ENCODE measurements at places on chromosomes 6 and 20.
A peak's percentile ranks its signal among the peaks of the same experiment; 100 is the strongest.

- no peak for DNase-seq
Measured at GRCh38 chr6:111015389-111016124, 33.7 kb downstream of the RPF2 start.

- no peak for DNase-seq
Measured at GRCh38 chr6:114119056-114119455, 148.1 kb upstream of the HDAC2 start.

DNA sequence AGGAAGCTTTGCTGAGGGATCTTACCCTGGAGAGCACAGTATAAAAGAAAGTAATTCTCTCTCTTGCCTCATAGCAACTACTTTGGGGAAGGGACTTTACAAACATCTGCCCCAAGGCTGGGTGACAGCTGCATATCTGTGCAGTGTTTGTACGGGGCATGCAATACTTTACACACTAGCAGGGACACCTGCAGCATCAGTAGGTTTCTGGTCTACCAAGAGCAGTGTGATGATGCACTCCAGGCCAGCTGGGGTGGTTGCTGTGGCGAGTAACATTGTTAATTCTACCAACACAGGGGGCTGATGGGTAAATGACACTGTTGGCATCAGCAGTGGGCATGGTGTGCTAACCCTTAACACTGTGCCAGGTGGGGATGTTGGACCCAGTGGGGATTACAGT, 48.0 kb downstream of the ADTRP start:
- DNase-seq, result no peak

- DNase-seq, result no peak
Measured at GRCh38 chr6:108118810-108119768, 44.5 kb upstream of the OSTM1 start.

GRCh38 chr20:61499859-61500554, 247.9 kb downstream of the CDH4 start:
- no peak for DNase-seq

- DNase-seq, result no peak
Measured at GRCh38 chr6:22519237-22519636, 50.1 kb upstream of the HDGFL1 start.

- no peak for DNase-seq
Measured at GRCh38 chr6:111478064-111478476, 4.9 kb downstream of the REV3L start.

GRCh38 chr6:1599469-1599868, 10.2 kb upstream of the FOXC1 start:
- DNase-seq, result no peak

DNA sequence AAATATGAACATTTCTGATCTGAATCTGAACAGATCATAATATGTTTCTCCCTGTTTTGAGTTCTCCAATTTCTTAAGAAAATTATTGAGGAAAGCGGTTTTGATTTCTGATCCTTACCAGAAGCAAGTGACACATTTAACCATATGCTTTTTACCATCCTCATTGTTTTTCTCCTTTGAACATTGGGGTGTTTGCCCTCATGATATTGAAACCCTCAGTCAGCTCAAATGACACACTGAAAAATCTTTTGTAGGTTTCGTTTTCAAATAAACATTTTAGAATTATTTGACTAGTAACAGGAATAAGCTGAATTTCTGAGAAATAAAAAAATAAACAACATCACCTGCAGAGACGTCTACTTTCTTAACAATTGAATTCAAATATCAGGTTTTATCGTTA, 252.1 kb downstream of the DOK5 start:
- no peak for DNase-seq

DNA sequence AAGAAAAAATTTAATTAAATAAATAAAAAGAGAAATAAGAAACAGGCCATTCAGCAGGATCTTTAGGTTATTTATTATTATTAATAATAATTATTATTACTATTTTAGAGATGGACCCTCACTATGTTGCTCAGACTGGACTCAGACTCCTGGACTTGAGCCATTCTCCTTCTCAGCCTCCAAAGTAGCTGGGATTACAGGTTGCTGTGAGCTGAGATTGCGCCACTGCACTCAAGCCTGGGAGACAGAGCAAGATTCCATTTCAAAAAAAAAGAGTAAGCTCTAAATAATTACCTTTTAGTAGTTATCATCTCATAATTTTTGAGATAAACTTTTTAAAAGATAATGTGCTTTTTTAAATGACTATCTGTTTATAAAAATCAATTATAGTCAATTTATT, 1102.8 kb upstream of the GJE1 start:
- DNase-seq, result no peak

DNA sequence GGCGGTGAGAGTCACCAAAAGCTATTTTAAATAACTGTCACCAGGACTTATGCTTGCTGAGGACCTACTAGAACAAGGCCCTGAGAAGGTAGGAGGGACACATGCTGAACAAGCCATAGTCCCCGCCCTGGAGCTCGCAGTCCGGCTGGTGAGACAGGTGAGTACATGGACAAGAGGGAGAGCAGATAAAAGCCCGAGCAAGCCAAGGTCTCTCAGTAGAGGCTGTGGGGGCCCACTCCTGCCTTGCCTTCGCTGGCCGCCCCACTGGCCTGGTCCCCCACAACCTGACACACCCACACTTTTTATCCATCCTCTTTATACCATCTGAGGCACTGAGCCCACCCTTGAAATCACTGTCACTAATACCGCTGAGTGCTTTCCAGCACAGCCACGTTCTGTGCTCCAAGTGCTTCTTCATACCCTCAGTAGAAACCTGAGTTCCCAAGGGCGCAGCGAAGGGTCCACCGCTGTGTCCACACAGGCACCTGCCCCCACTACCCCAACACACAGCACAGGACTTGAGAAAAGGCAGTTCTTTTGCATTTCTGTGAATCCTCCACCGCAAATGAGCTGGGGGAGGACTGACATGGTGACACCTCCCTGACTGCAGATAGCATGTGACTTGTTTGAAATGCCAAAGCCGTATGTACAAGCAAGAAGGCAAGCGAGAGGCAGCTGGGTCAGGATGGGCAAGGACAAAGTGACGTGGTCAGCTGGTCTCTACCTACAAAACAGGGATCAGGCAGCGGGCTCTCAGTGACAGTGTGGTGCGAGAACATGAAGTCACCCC, 12.1 kb downstream of the DDRGK1 start:
- no peak for DNase-seq

- DNase-seq, result no peak
Measured at GRCh38 chr6:14917109-14917910, 328.6 kb upstream of the JARID2 start.

DNA sequence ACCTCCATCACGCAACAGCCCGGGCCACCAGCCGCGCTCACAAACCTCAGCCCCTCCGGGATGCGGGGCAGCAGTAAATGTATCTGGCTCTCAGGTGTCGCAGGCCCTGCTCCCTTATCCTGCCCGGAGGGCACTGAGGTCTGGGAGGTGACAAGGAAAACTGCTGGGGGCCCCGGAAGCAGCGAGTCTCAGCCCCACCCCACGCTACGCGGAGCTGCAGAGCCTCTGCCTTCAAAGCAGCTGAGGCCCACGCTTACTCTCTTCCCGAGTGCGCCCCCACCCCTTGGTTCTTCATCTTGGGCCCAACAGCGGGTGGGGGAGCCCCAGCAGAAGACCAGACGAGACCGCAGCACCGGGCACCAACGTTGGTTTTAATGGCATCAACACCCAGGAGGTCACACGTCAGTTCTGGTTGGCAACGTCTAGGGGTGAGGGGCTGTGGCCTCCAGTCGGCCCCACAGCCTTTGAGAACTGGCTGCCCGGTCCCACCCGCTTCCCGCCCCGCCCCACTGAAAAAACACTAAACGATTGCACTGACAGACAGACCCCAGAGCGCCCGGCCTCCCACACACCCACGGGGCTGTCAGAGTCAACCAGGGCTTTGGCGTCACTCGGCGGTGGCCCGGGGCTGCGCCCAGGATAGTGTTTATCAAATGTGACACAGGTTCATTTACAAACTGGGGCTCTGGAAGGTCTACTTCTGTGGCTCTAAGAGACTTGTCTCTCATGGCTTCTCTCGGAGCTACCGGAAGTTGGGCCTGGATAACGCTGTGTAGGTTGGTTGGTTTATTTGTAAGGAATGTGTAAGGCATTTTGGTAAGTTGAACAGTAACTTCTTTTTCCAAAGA, 43.7 kb downstream of the DSTN start:
- DNase-seq, result no peak

DNA sequence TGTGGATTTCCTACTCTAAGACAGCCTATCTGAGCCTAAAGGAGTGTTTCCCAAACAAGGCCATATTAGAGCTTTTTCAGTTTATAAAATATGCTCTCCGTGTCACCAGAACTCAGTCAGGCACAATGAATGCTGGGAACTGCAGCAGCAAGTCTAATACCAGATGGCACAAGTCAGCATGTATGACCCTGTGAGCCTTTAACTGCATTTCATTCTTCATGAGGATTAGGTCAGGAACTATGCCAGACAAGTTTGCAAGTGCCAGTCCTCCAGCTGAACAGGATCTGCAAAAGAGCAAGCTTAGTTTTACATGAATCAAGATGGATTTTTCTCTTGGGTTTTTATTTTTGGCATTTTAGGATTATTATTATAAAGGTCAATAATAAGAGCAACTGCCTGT, 66.7 kb upstream of the SAMD5 start:
- DNase-seq, result no peak

- no peak for DNase-seq
Measured at GRCh38 chr20:44780226-44780625, 30.1 kb downstream of the RIMS4 start.

DNA sequence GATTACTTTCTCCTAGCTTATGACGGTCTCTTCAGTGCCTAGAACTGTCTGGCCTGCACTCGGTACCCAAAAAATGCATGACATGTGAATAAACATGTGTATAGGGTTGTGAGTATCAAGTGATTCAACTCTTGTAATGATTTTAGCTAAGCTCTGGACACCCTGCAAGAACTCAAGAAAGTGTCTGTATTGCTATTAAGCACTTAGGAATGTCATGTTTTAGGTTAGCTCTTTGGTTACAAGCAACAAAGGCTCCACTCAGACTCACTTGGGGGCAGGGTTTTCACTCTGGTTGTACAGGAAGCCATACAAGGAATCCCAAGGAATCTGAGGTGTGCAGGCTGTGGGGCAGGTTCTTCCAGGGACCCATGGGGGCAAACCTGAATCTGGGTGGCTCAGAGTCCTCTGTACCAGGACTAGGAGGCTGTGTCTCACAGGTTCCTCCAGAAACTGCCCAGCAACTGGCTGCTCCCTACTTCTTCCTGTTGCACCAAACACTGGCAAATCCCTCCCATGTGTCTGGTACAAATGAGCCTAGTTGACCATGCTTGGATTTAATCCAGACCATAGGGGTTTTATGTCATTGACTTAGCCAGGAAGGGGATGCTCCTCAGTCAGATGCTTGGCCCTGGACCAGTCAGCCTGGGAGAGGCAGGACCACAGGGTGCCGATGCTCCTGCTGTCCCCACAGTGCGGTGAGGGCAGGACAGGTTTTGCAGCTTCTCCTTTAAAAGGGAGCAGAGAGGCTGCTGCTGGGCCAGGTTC, 77.9 kb upstream of the CDH4 start:
- DNase-seq, result no peak

- DNase-seq, result no peak
Measured at GRCh38 chr6:164377348-164377918, 932.0 kb downstream of the C6orf118 start.

DNA sequence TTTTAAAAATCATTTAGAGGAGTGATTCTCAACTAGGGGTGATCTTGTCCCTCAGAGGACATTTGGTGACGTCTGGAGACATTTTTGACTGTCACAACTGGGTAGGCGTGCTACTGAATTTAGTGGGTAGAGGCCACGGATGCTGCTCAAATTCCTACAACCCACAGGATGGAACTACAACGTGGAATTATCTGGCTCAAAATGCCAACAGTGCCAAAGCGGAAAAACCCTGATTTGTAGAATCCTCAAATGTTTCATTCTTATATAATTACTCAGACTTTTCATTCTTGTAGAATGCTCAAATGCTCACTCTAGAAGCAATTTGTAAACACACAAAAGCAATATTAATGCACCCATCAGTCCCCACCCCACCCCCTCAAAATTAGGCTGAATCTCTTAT, 229.8 kb downstream of the ZMYND8 start:
- DNase-seq, result no peak

GRCh38 chr6:3444276-3445088, 12.4 kb downstream of the SLC22A23 start:
- DNase-seq, result no peak

GRCh38 chr6:15755526-15755925, 92.7 kb upstream of the DTNBP1 start:
- no peak for DNase-seq

DNA sequence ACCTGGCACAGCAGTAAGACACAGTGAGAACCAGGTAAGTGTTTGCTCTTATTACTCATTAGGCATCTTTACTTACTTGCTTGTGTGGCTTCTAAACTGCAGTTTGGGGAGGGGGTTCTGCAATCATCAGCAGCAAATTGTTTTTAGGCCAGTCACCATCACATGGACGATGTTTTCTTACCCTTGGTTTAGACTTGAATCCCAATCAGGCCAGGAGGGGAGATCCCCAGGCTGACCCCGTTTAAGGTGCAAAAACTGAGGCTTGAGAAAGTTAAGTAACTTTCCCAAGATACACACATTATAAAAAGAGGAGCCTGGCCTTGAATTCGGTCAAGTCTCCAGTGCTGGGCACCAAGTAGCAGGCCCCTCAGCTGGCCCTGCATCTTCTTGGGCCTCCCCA, 51.8 kb upstream of the SLC32A1 start:
- DNase-seq, result no peak

- peak; percentile 82 for DNase-seq
Measured at GRCh38 chr6:154733626-154734382, 588 bp downstream of the SCAF8 start.

DNA sequence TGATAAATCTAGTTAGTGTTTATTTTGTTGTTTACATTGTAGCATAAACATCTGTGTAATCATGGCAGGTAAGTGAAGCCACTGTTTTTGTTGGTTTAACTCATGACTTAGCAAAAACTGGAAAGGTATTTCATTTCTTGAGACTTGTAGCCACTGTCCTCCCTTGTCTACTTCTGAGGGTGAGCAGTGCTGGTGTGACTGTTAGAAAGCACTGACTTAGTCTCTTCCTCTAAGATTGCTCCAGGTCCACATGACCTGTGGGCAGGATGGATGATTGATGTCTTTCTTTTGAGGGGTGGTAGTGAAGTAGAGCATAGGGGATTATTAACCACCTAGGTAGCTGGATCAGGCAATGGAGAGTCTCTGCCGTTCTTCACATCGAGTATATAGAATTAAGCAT, 203.8 kb downstream of the ARID1B start:
- no peak for DNase-seq

DNA sequence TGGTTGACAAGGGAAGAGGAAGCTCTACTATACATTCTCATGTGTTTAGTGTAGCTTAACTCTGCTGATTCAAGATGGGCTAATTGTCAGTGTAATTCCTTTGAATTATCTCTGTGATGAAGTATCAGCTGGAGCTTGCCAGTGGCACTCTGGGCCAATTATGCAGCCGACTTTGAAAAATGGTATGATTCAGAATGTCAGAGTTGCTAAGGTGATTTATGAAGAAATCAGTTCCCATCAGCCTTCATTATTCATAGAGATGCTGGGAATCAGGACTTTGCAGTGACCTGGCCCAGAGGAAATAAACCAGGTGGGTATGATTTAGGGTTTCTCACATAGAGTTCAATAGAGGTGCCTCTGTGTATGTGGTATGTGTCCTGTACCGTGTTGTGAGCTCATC, 33.4 kb downstream of the KCNS1 start:
- DNase-seq, result no peak

Data from activated CD4-positive, CD25-positive, alpha-beta regulatory T cell treated with anti-CD3 and anti-CD28 coated beads, Interleukin-2, amount 50 U/mL, for 16 hours (primary cell).